ENCODE measurements at places on chromosomes 2 and 18.

- no peak for DNase-seq
Measured at GRCh38 chr2:100877555-100877954, 57.6 kb downstream of the NPAS2 start.

DNA sequence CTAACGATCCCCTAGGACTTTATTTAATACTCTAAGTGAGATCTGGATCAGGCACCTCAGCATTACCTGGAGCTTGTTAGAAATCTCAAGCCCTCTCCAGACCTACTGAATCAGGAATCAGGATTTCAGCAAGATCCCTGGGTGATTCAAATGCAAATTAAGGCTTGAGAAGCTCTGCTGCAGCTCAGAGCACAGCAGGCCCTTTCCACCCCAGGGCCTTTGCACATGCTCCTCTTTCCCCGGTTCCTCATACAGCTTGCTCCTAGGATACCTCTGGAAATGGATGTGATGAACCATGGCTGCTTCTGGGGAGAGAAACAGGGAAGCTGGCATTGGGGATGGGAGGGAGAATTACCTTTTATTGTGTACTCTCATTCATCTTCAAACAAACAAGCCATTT, 40.3 kb upstream of the MGAT4A start:
- no peak for DNase-seq

DNA sequence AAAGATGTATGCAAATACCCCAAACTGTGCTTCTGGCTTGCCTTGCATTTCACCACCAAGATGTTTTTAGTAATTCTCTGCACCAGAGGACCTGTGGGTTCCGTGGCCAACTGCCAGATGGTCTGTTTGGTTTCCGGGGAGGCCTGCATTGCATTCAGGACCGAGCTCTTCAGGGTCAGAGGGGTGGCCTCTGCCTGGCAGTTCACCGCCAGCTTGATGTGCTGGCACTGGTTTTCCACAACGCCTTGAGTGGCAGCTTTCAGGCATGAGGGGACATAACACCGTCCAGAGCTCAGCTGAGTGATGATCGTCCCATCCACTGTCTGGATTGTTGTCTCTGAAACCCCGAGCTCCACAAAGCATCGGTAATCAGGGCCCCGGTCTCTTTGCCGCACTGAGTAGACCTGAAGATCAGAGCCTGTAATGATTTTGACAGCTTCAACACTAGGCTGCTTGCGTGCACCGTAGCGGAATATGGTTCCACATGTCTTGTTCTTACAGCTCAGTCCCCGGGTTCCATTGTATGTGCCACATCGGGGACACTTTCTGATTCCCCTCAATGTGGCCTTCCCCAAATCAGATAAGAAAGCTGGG, 9.4 kb downstream of the C2orf42 start:
- DNase-seq = no peak

- no peak for DNase-seq
Measured at GRCh38 chr2:227464361-227464760, 7.6 kb upstream of the AGFG1 start.

- no peak for DNase-seq
Measured at GRCh38 chr2:52995424-52995823, 772.2 kb upstream of the CHAC2 start.

DNA sequence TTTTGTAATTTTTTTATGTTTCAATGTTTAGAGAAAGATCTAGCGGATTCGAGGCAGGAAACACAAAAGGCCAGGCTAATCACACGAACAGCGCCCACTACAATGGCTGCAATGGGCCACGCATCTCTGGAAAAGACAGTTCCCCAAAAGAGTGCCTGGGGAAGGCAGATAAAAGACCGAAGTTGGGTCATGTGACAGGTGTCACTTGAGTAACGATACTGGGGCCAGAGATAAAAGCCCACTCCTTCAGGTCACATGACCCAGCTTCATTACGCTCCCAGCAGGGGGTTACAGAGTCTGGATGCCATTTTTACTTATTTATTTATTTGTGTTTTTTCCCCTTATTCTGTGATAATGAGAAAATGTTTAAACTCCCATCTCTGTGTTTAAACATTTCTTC, 95.4 kb downstream of the CDK15 start:
- DNase-seq = no peak

GRCh38 chr2:206457188-206457634, 13.9 kb downstream of the ADAM23 start:
- DNase-seq = no peak

DNA sequence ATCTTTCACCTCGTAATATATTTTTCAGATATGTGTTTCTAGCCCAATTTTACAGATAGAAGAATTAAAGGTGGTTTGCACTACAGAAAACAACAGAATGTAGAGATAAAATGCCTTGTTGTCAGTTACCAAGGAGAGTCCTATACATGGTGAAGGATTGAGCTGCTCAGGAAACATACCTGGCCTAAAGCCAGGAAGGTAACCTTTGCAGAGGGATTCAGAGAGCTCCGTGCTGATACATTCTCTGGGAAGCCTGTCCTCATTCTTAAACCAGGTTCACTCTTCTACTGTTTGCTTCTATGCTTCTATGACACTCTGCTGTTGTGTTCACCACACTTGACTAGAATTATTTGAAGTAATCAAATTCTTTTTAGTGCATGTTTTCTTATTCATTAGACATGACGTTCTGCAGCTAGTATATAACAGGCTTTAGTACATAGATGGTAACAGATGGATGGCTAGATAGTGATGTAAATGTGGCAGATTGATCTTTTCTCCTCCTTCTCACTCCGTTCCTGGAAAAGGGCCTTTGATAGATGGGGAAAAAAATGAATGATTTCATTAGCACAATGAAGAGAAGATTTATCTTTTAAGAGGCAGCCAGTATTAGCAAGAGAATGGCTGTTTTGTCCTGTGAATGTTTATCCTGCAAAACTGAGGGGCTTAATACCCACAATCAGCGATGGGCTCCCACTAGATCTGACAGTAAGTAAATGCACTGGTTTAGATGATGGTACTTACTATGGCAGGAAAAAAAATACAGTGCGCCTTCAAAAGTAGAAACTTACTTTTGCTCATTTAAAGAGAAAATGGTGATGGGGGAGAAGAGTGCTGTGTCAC, 589.6 kb upstream of the FAM98A start:
- DNase-seq = no peak

GRCh38 chr18:6917072-6917471, 187.6 kb downstream of the ARHGAP28 start:
- DNase-seq = no peak

- DNase-seq = no peak
Measured at GRCh38 chr18:2448565-2449151, 122.6 kb downstream of the METTL4 start.

DNA sequence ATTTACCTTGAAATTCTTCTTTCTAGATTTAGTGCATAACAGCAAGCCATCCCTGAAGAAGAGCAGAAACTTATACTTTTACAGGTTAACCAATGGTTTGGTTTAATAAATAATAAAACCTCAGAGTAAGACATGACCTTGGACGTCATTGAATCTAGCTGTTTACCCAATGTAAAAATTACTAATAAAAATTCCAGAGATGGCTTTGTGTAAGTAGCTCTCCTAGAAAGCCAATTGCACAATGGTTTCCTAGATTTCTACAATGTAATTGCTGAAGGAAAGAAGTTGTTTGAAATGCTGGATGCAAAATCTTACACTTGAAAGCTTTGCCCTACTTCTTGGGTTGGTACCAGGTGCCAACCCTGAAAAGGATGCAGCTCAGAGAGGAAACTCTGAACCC, 1.5 kb downstream of the XDH start:
- DNase-seq = no peak

- DNase-seq = no peak
Measured at GRCh38 chr2:25991965-25992364, 9.7 kb upstream of the KIF3C start.

- DNase-seq = no peak
Measured at GRCh38 chr18:78086931-78087330, 837.3 kb downstream of the GALR1 start.

- DNase-seq = no peak
Measured at GRCh38 chr2:86788881-86789686, 1.6 kb downstream of the CD8A start.
